Activated B cell treated with CpG ODN at 0.5 μM for 24 hours (primary cell): ENCODE measurements at places on chromosomes 1 and 21.
A peak's percentile ranks its signal among the peaks of the same experiment; 100 is the strongest.

DNA sequence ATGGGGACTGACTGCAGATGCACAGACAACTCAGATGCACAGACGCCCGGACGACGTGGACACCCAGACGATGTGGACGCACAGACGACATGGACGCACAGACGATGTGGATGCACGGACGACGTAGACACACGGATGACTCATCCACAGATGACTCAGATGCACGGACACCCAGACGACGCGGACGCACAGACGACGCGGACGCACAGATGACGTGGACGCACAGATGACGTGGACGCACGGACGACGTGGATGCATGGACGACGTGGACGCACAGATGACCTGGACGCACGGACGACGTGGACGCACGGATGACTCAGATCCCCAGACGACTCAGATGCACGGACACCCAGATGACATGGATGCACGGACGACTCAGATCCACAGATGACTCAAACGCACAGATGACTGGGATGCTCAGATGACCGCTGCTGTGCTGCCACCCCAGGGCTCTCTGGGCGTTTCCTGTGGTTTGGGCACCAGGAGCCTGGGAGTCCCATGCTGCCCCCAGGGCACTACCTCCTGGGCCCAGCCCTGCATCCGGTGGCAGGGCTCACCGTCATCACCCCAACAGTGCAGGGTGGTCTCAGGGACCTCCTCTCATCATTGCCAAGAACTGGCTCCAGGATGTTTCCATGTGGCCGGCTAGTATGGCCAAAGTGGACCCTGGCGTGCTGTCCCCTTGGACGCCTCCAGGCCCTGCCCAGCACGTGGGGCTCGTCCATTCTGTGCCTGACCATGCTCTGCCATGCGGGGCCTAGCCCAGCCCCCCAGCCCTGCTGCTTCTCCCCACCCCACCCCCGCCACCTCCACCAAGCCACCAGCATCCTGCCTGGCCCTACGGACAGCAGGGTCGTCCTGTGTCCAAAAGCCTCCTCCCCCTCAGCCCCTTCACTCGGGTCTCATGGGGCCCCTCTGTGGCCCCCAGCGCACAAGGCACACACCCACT is 14.0 kb downstream of the FAAP20 start:
- no peak for DNase-seq

GRCh38 chr1:174324939-174325338 is 122.8 kb upstream of the GPR52 start:
- no peak for DNase-seq

DNA sequence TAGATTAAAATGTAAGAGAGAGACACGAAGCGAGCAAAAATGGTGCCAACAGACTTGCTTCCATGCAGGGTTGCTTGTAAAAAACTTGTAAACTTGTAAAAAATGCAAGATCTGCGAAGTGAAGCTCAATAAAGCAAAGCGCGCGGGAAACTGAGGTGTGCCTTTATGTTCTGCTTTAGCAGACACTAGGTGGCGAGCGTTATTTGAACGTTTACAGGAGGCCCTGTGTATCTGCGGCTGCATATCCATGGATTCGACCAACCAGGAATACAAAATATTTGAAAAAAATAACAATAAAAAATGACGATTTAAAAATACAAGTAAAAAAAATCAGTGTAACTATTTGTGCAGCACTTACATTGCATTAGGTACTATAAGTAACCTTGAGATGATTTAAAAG is 1.5 kb downstream of the UBE2G2 start:
- DNase-seq: no peak

DNA sequence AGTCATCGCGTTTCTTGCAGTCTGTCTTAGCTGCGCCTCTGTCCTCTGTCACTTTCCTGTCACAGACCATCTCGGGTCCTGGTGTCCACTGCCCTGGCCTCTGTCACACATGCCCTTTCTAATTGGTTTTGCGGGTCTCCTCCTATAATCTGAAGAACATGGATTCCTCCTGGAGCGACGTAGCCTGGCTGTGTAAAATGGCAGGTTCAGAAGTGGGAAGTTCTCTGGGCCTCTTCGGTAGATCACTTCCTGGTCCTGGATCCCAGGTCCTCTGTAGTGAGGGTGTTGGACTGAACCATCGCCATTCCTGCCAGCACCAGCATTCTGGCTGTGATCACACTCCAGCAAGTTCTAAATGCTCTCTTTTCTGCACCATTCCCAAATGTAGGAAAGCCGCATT is 857 bp downstream of the FAM3B start:
- no peak for DNase-seq

DNA sequence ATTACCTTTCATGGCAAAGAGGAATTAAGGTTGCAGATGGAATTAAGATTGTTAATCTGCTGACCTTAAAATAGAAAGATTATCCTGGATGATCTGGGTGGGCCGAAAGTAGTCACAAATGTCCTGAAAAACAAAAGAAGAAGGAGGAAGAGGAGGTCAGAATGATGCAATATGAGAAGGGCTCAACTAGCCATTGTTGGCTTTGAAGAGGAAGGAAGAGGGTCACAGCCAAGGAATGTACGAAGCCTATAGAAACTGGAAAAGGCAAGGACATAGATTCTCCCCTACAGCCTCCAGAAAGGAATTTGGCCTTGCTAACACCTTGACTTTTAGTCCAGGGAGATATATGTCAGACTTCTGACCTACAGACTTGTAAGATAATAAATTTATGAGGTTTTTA is 39.4 kb upstream of the FMOD start:
- DNase-seq: no peak

DNA sequence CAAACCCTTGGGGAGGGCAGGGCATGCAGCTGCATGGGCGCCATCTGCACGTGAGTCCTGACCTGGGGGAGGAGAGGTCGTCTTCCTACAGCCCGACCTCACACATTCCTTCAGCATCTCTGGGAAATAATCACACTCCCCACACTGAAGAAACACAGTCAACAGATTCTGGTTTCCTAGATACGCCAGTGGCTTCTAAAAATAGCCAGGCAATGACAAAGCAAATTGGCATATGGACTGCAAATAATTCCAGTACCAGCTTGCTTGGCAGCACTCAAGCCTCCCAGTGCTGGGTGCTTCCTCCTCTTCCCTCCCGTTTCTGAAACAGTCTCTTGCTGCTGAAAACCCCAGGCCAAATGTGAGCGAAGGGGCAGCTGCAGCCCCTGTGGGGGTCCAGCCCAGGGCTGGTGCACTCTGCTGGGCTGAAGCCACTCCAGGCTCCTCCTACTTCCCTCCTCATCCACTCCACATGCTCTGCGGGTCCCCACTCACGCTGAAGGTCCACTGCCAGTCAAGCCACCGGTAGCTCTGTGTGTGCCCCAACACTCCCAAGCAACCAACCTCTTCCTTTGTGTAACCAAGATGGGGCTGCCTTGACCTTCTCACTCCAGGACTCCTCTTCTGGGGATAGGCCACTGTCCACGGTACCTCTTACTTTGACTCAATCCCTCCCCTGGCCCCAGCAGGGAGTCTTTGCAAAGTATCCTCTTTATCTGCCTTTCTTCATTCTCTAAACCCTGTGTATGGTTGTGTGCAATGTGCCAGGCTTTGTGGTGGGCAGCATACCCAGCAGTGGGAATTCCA is 69.0 kb downstream of the KCND3 start:
- no peak for DNase-seq

- DNase-seq: no peak
These were observed 36.5 kb downstream of the MACO1 start for GRCh38 chr1:25467193-25467592.

GRCh38 chr1:46485564-46486431 is 3.8 kb upstream of the DMBX1 start:
- no peak for DNase-seq

- no peak for DNase-seq
These were observed 2.2 kb upstream of the TMEM51 start for GRCh38 chr1:15151377-15151806.

GRCh38 chr1:110523011-110523410 is 4.0 kb upstream of the KCNA10 start:
- no peak for DNase-seq

GRCh38 chr1:7259955-7260354 is 474.7 kb downstream of the CAMTA1 start:
- DNase-seq: no peak

GRCh38 chr1:234119431-234119830 is 215.0 kb downstream of the SLC35F3 start:
- DNase-seq: no peak

GRCh38 chr1:240693844-240694243 is 81.9 kb upstream of the GREM2 start:
- no peak for DNase-seq

GRCh38 chr21:33403786-33404585 is 773 bp downstream of the IFNGR2 start:
- peak; percentile 39 for DNase-seq

DNA sequence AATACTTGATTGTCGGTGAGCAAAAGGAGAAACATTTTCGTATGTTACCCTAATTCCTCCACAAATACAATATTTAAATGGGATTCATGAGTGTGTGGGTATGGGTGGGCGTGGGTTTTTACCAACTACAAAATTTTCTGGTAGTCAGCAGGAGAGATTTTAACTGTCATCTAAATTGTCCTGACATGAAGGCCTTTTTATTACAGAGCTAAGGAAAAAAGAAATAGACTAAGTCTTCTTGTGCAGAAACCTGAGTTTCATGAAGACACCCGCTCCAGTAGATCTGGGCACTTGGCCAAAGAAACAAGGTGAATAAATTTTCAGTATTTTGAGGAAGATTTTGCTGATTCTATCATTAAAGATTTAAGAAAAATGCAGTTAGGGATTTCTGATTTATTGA is 752 bp downstream of the RGS18 start:
- no peak for DNase-seq

DNA sequence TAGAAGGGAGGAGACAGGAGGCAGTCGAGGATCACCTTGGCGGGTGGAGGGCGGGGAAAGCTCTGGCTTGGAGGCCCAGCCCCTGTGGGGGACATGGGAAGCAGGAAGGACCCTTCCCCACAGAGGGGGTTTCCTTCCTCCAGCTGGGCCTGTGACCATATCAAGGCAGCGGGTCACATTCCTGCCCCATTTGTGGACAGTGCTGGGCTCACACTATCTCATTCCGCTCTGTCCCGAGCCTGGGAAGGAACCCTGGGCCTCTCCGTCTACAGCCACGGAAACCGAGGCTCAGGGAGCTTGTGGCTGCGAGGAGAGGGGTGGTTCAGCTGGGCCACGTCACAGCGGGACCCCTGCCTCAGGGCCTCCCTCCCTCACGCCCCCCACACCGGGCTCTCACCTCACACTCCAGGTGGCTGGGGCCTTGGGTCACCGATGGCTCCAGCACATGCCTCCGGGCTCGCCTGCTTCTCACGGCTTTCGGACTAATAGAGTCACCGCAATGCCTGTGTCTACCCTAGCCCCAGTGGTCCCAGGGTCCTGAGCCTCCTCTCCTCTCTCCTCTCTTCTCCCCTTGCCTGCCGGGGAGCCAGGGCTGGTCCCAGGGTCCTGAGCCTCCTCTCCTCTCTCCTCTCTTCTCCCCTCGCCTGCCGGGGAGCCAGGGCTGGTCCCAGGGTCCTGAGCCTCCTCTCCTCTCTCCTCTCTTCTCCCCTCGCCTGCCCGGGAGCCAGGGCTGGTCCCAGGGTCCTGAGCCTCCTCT is 56.4 kb downstream of the SLC19A1 start:
- DNase-seq: no peak

- DNase-seq: no peak
These were observed 72.4 kb downstream of the DUSP10 start for GRCh38 chr1:221669441-221669840.

DNA sequence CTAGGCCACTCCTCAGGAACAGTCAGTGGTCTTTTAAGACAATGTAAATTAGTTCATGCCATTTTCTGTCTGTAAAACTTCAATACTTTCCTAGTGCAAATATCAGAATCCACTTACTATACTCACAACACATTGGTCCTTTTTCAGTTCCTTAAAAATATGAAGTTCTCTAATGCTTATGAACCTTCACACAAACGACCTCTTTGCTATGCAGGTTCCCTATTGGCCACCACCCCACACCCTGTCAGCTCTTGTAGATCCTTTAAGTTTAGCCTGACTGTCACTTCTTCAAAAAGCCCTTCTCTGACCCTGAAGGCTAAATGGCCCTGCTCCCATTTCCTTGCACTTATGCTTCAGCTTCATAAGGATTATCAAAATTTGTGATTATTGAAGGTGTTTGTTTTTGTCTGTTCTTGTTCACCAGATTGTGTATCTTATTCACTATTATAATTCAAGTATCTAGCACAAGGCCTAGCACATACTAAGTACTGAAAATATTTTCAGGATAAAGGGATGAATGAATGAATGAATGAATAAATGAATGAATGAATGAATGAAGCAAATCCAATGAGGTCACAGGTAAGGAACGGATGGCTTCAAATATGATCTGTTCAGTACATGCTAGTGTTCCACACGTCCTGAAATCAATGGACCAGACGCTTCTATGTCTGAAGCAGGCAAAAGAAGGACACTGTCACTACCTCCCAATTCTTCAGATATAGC is 373.9 kb downstream of the VAV3 start:
- no peak for DNase-seq

DNA sequence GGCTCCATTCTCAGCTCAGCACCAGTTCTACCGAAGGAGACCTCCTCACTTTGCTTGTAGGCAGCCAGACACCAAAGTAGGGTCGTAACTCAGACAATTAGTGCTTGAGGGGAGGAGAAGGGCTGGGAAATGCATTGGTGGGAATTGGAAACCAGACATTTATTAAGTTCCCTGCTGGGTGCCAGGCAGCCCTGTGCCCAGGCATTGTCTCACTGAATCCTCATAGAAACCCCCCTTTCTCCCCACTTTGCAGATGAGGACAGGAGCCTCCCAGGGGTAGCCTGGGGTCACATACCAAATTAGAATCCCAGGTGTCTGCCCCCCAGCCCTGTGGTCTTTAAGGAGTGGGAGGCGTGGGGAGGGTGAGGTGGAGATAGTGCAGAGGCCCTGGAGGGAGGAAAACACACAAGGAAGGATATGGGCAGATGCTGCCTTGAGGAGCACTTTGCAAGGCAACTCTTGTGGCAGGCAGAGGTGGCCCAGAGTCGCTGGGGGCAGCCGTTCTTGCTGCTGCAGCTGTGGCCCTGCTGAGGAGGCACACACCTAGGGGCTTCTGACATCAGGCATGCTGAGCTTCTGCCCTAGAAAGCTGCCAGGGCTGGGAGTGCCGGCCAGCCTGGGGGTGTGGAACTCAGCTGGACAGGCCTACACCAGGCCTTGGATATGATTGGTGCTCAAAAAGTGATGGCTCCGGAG is 29.4 kb downstream of the CDK18 start:
- no peak for DNase-seq

DNA sequence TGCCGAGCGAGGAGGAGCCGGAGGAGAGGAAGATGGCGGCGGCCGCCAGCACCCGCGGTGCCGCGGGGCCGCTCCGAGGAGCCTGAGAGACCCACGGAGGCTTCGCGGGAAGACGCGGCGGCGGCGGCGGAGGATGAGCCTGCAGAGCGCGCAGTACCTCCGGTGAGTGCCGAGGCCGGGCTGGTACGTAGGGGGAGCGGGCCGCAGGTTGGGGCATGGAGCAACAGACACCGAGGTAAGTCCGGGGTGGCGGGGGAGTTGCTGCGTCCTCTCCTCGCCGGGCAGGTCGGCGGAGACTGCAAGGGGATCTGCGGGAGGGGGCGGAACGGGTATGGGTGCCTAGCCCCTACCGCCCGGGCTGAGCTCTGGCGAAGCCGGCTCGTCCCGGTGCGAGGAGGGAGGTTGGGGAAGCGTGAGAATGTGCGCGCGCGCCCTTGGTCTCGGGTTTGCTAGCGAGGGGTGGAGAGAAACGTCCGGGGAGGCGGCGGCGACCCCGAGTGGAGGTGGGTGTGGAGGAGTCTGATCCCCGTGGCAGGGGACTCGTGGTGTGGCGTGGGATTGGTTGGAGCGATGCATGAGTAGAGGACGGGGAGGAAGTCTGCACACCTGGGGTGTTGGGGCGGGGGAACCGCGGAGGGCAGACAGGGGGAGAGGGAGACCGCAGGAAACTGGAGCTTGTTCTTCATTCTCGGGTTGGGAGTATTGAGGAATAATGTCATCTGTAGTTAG is at the start of gene SMG7:
TSS of gene SMG7 (plus strand) at position 12 of the 729 bp plus-strand sequence. CDS start at position 134, 122 bp downstream.
- no peak for DNase-seq
